ENCODE measurements at places on chromosomes 12 and 14.

- DNase-seq, result peak; percentile 29
These were observed 21.1 kb downstream of the GSC start for GRCh38 chr14:94748667-94749347.

DNA sequence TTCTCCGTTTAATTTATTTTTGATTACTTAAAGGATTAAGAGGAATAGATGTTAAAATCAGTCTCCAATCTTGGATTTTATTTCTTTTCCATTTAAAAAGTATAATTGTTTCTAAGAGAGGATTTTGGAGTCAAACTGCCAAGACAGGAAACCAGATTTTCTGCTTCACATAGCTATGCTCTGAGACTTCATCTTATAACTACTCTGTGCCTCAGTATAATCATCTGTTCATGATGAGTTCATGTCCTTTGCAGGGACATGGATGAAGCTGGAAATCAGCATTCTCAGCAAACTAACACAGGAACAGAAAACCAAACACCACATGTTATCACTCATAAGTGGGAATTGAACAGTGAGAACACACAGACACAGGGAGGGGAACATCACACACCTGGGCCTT is 9.0 kb upstream of the TAS2R31 start:
- no peak for DNase-seq

DNA sequence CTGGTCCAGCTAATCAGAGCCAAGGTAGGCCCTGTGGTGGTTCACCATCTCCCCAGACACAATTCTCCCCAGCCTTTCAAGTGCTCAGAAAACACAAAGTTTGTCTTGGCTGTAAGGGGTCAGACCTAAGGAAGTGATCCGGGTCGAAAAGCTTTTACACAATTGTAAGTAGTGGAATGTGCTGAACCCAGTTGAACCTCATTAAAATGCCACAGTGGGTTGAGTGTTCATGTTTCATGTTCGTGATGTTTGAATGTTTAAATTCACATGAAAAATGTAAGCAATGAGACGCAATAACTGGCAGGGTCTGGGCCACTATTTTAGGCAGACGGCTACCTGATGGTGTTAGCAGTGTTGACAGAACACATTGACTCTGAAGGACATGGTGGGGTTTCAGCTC is 60.9 kb upstream of the JDP2 start:
- no peak for DNase-seq

DNA sequence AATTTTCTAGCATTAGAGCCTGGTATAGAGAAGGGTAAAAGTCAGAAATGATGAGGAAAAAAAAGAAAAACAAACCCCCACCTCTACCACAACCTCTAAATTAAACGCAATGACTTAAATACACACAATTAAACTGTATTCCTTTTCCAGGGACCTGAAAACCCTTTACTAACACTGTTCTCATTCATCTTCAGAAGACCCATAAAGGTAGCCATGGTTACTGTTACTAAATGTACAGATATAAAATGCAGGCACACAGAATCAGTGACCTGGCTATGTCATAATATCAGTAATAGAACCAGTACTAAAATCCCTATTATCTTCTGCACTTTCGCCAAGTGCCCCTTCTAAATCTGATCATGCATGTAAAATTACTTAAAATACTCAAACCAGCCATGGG is 1.4 kb downstream of the ACIN1 start:
- DNase-seq, result no peak

DNA sequence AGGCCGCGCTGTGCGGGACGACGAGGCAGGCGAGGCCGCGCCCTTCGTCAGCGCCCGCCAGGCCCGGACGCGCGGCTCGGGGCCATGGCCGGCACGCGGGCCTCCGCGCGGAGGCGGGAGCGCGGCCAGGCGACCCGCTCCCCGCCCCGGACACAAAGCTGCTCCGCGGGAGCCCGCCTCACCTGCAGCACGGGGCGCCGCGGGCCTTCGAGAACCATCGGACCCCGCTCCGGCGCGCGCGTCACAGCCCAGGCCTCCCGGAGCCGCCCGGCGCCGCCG is 342 bp downstream of the DICER1 start:
- no peak for DNase-seq

GRCh38 chr12:114167431-114167830 is 201.3 kb upstream of the RBM19 start:
- DNase-seq, result no peak

GRCh38 chr14:68871392-68871791 is 78.5 kb upstream of the ZFP36L1 start:
- no peak for DNase-seq

DNA sequence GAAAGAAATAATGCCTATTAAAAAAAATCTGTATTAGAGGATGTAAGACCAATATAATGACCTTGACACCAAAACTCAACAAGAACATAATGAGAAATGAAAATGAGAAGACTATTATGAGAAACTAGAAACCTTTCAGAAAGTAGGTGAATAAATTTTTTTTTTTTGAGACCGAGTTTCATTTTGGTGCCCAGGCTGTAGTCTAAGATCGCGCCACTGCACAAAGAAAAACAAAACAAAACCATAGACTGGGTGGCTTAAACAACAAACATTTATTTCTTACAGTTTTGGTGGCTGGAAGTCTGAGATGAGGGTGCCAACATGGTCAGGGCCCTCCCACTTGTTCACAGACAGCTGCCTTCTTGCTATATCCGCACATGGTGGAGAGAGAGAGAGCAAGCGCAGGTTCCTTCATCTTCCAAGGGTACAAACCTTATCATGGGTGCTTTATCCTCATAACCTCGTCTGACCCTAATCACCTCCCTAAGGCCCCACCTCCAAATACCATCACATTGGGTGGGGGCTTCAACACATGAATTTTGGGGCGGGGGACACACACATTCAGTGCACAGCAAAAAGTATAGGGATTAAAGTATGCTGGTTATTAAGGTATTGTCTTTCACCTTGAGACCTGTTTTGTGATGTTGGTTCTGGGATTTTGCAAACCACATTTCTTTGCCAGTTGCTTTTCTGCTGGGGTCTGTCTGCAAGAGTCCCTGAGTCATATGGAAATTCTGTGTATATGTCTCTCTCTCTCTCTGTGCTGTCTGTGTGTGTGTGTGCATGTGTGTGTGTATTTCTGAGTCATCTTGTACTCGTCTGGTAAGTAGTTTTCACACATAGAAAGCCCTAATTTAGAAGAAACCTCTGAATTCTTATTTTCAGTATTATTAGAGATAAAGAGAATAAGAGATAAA is 26.2 kb downstream of the ZCRB1 start:
- no peak for DNase-seq

DNA sequence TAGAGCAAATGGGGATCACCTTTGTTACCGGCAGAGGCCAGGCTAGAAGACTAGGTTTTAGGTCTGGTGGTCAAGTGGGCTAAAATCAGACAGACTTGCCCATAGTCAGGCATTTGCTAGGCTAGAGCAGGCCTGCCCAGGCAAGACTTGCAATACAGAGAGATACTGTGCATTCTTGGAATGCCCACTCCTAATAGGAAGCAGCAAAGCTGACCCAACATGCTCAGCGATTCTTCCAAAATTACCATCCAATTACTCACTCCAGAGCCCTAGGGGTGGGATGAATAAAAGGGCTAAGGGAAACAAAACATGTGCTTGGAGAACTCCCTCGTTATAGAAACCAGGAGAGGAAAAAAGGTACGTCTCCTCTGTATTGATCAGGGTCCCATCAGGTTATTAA is 187.8 kb upstream of the AMIGO2 start:
- DNase-seq, result no peak

- no peak for DNase-seq
These were observed 5.0 kb upstream of the DUSP6 start for GRCh38 chr12:89357297-89357730.

DNA sequence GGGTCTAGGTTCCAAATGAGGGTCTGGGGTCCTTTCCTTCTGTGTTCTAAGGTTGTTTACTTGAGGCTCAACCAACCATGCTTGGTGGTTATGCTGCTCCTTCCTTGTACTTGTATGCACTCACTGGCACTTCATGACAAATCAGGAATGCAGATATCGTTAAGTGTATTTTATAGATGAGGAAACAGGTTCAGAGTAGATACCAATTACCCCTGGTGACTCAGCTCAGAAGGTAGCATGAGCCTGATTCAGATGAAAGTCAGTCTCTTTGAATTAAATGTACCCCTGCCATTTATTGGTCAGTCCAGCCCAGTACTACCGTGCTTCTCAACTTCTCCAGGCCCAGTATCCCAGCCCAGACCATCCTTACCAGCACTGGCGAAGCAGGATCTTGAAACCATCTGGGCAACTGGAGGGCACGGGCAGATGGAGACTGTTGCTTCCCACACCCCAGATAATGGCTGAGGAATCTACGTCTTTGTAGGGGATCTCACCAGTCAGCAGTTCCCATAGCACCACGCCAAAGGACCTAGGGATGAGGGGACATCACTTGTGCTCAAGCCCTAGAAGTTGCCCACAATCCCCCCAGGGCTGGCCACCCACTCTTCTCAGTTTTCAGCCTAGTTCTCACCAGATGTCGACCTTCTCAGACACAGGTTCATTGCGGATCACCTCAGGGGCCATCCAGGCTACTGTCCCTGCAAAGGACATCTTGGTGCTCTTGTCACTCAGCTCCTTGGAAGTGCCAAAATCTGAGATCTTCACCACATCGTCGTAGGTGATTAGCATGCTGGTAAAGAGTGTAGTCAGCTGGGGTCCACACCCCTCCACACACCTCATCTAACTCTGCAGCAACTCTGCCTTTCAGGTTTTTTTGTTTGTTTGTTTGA is 14.3 kb downstream of the MAP3K12 start:
- no peak for DNase-seq

DNA sequence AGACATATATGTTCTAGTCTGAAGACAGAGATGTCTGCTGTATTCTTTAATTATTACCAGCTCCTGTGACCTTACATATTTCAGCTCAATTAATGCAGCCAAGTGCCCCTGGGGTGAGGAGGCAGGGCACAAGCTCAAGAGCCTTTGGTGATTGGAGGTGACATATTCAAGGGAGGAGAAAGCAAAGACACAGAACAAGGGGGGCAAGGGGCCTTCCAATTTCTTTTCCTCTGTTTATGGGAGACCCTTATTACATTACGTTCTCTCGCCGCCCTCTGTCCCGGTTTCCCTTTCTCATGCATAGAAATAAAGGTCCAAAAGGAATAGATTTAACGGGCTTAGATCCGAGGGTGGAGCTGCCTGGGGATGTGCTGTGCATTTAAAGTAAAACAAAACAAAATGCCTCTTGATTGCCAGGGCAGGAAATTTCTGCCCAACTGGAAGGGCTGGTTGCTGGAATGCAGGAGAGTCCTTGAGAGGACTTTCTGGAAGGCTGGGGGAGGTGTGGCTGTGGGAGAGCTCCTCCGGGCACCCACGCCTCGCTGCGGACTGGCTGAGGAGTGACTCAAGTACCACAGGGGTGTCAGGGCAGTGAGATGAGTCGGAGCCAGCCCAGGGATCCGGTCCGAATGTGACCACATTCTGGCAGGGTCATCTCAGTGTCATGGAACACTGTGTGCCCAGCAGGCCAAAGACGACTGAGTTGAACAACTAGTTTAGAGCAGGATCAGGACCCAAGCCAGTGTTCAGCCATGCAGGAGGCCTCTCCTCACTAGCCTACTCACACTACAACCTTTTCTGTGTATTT is 32.1 kb upstream of the GSG1 start:
- DNase-seq, result no peak

- DNase-seq, result no peak
These were observed 88.2 kb upstream of the SLC38A2 start for GRCh38 chr12:46460682-46461210.

DNA sequence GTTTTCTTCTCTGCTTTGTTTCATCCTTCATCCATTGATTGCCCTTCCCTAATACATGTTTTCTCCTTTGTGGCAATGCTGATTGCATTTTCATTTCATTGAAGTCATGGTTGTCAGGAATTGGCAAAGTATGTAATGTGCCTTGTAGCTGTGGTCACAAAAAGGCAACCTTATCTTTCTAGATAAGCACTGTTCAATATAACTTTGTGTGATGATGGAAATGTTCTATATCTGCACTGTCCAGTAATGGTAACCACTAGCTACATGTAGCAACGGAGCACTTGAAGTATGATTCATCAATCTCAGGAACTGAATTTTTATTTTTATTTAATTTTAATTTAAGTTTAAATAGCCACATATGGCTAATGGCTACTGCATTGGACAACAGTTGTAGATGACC is 79.8 kb downstream of the PCNX1 start:
- no peak for DNase-seq

GRCh38 chr12:118495296-118495695 is 118.9 kb downstream of the SUDS3 start:
- DNase-seq, result no peak

DNA sequence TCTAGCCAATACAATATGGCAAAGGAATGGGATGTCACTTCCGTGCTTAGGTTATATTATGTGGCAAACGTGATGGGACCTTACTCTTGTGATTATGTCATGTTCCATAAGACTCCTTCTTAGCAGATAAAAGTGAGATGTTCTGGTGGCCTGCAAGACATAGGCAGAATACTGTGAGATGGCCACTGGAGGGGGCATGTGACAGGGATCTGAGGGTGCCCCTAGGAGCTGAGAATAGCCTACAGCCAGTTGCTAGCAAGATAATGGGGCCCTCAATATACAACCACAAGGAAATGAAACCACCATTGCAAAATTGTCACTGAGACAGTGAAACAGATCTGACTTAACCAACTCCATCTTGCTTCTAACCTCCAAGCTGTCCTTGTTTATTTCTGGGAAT is 151.4 kb upstream of the SSTR1 start:
- DNase-seq, result no peak

- DNase-seq, result no peak
These were observed 124.1 kb upstream of the LGR5 start for GRCh38 chr12:71315328-71315985.

DNA sequence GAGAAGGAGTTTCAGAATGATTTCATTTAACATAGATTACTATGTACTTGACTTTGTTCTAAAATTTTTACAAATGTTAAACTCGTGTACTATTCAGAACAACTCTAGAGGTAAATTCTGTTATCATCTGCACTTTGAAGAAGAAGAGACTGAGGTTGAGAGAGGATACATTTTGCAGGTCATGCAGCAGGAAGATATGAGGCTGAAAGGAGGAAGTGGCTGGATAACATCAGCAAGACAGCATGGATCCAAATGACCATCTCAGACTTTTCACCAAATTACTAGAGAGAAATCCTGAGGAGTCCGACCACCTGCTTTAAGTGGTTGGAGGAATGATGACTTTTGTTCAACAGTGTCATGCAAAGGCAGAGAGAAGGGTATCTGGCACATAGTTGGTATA is 84.9 kb downstream of the ASCL4 start:
- DNase-seq, result no peak

- no peak for DNase-seq
These were observed 478.9 kb downstream of the BCAT1 start for GRCh38 chr12:24470050-24470449.

DNA sequence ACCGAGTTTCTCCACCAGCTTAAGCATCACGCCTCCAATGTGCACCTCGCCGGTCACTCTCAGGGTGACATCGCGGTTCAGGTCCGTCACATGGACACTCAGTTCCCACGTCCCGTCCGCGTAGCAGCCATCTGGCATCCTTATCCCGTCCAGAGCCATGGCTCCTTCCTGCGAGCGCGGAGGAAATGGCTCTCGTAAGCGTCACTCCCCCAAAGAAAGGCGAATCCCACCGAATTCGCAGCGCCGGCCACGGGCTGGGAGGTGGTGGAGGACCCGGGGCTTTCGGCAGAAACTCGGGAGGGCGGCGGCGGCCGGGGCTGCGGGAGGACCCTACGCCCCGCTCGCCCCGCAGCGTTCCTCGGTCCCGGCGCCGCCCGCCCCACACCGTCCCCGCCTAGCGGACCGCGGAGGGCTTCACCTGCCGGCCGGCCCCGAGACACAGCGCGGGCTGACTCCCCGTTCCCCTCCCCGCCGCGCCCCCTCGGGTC is 396 bp downstream of the FERMT2 start:
- no peak for DNase-seq

Data from NCI-H1105 (cell line).